Stimulated activated CD4-positive, alpha-beta T cell treated with anti-CD3 and anti-CD28 coated beads, Interleukin-15, amount 100 ng/mL, for 1 hour (primary cell): ENCODE measurements at places on chromosomes 1 and 21.

DNA sequence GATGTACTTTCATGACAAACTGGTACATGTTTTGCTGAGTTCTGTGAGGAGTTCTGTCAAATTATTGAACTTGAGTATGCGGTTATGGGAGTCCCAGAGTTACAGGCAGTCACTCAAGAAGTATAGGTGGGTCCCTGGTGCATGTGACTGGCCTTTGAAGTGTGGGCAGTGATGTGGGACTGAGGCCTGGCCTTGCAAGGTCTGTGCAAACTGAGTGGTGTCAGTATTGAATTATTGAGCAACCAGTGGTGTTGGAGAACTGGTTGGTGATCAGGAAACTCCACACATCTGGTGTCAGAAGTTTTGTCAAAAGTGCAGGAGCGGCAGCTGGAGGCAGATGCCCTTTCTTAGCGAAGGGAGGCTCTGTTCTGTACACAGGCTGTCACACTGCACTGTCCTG is 5.2 kb downstream of the ZNF678 start:
- no peak for DNase-seq

DNA sequence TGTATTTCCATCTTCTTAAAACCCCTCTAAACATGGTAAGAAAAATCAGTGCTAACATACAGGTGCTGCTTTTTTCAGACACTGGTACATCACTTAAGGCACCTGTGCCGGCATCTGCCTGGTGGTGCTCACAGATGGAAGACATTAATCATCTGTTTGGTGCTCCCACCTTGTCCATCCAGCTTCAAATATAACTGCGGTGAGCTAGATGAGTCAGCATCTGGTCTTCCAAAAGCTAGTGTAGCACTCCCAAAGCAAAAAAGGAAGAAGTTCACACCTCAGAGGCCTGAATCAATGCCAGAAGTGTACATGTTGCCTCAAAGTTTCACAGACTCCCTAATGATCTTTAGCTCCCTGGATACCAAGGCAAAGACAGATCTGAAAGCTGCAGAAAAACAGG is 44.4 kb downstream of the TM2D1 start:
- DNase-seq, result no peak

DNA sequence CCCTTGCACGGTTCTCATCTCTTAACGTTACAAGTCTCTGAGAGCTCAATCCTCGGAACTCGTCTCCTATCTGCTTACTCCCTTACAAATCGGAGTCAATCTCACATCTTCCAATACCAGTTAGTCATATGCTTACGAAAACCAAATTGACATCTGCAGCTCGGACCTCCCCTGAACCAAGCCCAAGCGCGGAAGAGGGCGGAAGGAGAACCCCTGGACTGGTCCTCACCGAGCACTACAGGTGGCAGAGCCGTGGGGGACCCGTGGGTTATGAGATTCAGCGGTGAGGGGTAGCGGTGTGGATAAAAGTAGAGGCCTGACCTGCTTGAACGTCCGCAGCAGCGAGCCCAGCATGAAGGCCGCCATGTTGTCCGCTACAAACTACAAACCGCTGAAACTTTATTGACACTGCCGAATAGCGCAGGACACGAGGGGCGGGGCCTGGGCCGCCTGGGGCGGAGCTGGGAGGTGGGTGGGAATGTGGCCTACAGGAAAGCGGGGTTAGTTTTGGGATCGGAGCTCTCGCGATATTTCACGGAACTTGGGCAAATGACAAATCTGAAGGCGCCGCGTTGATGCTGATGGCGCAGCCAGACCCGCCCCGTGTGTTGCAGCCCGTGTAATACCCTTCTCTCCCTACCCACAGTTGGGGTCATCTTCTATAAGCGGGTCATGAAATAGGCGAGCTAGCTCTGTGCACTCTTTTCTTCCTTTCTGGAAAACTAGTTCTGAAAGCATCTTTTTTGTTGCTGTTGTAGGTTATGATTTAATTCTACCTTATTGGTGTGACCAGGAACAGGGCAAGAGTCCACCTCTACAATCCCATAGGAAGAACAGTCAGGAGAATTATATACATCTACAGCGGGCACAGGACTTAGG is at the start of gene MRPS14:
Gene MRPS14 (minus strand): TSS at position 383 of the 879 bp plus-strand sequence. CDS start 17 bp downstream, at position 366.
- DNase-seq, result peak; percentile 98

DNA sequence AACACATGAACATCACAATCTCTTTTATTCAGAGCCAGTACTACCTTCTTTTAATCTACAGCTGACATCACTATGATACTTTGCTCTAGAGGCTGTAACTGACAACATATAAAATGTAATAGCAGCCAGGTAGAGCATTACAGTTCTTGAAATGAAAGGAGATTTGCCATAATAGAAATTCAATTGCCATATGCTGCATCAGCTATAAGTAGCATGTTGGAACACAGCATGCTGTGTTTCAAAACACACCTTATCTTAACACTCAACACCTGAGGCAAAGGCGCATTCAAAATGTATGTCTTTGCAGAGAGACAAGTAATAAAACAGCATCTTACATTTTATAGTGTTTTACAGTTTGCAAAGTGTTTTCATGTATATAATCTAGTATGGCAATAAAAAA is 24.0 kb upstream of the KRTAP21-1 start:
- DNase-seq, result no peak

DNA sequence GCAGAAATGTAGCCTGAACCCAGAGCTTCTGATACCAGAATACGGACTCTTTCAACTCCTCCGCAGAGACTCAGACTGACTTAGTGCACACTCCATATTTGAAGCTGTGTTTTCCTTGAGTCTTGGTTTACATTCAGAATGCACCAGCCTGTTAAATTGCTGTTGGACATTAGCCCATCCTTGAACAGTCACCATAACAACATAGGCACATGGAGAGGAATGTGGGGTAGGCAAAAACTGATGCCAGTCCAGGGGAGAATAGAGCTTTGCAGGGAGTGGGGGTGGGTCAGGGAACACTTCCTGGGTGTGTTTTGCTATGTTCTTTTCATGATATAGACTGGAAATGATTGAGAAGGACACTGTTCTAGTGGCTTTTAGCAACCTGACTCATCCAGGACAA is 76.3 kb upstream of the CACNA1E start:
- no peak for DNase-seq

- no peak for DNase-seq
These were observed 256.5 kb downstream of the USP25 start for GRCh38 chr21:15986277-15986676.

DNA sequence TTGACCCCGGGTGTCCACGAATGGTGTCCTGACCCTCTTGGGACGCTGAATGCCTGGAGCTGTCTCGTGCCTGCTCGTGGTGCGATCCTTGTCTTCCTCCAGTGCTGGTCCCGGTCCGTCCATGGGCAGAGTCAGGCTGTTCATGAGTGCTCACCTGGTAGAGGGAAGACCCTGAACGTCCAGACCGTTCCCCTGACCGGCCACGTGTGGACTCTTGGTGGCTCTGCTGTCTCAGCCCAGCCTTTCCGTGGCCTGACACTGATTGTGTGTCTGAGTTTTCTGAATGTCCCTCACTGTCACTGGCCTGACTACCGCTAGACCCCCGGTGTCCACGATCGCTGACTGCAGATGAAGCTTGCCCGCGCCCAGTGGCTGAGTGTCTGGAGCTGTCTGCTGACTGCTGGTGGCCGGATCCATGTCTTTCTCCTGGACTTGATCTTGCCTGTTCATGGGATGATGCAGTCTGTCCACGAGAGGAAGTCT is 11.7 kb downstream of the FLG start:
- no peak for DNase-seq

- no peak for DNase-seq
These were observed 33.4 kb downstream of the SLC19A1 start for GRCh38 chr21:45508607-45509565.

GRCh38 chr1:75614399-75614756 is 3.5 kb upstream of the SLC44A5 start:
- DNase-seq, result no peak

DNA sequence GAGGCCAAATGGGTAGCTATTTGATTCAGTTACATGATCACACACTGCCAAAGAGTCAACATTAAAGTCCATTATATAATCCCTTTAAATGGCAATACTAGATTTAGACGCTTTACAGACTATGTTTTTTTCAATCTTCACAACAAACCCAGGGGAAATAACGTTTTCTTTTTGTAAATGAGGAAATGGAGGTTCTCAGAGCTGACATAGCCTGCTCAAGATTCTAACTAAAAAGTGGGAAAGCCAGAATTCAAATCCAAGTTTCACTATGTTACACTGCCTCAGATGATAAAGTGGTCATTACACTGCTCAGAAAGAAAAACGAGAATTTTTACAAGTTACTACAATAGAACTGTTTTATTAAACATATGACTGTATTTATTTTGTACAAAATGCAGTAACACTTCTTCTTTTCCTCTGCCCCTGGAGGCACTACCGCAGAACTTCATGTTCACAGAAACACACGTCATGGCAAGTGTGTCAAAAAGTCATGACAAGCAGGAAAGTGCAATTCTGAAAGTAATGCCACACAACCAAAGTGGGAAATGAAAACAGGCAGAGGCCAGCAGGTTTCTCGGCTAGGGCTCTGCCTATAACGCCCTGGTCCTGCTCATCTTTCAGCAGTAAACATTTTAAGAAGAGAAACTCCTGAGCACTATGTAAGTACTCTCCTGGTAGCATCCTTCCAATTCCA is 19.0 kb downstream of the THEMIS2 start:
- DNase-seq, result no peak

DNA sequence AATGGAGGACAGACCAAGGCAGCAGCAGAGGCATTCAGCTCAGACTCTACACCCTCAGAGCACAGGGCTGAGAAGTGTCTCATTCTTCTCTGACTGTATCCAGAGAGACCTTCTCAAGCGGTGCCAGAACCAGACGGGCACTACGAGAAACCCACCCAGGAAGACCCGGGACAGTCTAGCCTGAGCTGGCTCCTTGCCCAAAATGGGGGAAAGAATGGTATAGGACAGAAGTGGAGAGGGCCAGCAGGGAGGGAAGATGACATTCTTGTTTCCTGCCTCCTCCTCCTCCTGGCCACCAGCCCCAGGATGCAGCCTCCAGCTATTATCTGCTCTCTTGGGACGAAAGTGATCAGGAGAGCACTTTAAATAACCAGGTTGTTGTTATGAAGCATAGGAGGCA is 22.6 kb upstream of the PRELP start:
- DNase-seq, result no peak

DNA sequence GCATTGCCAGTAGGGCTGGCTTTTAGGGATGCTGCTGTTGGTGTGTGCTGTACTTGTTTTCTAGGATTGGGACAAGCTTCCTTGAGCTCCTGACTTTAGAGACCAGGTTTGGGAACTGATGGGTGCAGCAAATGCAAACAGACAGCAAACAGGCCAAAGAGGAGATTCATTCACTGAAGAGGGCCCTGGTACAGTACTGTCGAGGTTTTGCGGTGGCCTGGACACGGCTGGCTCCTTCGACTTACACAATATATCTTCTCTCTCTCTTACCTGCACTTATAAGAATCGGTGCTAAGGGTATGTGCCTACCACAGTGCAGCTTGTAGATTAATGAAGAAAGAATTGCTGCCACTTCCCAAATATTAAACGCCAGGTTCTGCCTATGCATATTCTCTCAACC is 44.6 kb downstream of the ATP1A1 start:
- DNase-seq, result no peak

GRCh38 chr1:151003180-151003579 is 3.5 kb downstream of the MINDY1 start:
- DNase-seq, result no peak

DNA sequence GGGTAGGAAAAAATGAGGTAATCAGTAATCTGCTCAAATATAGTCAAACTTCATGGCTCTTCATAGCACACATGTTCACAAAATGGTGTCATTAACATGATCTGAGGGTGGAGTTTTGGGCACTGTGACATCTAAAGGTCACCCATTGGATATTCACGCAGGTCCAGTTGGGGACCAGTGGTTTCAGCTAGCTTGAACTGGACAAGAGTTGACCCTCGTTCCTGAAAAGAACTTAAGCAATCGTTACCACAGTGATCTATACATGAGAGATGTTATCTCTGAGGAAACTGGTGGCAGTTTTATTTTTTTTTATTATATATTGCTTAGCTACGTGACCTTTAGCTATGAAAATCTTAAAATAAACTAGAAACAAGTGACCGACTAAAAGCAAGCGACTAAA is 3.0 kb upstream of the OR2C3 start:
- DNase-seq, result no peak

DNA sequence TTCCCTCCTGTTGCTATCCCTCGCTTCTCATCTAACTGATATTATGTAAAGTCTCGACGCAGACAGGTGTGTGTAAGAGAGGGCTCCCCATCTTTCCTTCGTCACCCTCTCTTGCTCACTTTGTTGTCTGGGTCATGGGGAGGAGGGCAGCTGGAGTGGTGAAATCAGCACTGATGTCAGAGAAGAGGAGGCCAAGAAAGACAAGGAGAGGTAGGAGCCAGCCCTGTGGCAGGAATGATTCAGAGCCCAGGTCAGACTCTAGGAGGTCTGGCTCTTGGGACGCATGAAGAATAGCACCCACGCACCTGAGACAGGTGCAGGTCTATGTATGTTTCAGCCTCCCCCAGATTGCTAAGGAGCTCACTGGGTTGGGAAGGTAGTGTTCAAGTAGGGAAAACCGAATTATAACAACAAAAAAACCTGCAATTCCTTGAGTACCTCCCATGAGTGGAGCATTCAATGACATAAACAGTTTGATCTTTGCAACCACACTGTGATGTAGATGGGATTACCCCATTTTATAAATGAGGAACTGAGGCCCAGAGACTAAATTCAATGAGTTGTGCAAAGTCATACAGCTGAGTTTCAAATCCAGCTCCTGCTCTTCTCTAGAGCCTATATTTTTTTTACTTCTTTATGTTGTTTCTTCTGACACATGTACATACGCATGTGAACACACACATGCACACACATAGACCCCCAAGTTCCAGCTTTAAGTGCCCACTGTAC is 10.4 kb downstream of the NUAK2 start:
- DNase-seq, result no peak

DNA sequence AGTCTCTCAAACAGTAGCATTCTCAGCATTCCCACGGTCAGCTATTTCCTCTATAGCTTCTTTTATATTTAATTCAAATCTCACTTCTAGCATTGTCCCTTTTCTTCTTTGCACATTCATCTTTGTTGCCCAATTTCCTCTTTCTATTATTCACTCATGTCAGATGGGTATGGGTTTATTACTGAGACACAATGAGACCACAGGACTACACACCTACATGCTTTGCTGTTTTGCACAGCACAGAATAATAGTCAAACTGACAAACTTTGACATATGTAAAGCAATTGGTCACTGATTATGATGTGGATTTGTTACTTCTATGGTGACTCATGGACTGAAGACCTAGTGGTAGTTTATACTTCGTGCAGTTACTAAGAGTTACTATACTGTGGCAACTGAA is 5.8 kb upstream of the CD1C start:
- no peak for DNase-seq

- DNase-seq, result no peak
These were observed 4.9 kb upstream of the GBP1 start for GRCh38 chr1:89069951-89070350.
